ENCODE measurements at places on chromosomes 3 and 15.
A peak's percentile ranks its signal among the peaks of the same experiment; 100 is the strongest.

DNA sequence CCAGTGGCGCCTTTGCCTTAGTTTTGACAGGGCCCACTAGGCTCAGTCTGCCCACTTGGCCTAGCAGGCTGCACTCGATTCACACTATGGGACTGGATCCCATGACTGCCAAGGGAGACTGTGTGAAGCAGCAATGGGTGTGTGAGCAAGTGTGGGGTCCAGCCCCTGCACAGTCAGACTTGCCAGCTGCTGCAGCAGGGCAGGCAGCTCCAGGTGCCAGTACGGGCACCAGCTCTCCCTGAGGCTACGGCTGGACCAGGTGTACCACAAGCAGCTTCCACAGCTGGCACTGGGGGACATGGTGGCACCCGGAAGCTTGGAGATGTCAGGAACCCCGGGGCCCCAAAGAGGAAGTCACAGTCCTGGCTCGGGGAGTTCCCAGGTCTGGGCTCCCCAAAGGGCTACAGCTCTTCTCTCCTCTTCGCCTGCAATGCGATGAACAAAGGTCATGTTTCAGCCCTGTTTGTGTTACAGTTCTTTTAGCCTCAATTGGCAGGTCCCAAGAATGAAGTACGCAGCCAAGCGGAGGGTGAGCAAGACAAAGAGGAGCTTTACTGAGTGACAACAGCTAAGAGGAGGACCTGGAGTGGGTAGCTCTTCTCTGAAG, 67.1 kb downstream of the PIK3CB start:
- DNase-seq = no peak

DNA sequence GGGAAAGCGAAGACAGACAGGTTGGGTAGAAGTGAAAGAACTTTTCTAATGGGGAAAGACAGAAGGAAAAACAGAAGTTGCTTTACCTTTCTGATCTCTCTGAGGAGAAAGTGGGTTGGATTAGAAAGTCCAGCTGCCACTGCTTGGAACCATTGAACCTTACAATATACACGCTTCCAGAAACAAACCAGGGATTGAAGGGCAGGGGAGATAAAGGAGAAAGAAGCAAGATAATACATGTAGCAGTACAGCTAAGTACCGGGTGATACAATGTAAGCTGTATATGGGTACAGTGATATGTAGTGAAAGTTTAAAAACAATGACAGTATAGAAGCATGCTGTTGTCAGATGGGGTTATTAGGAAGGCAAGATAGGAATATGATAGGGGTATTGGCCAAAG, 684.4 kb downstream of the AGBL1 start:
- DNase-seq = no peak

GRCh38 chr3:171781711-171782127, 28.6 kb downstream of the PLD1 start:
- DNase-seq = peak; percentile 56

GRCh38 chr3:158991146-158991705, 189.4 kb downstream of the MFSD1 start:
- no peak for DNase-seq

GRCh38 chr3:31770822-31771326, 210.2 kb downstream of the OSBPL10 start:
- no peak for DNase-seq

DNA sequence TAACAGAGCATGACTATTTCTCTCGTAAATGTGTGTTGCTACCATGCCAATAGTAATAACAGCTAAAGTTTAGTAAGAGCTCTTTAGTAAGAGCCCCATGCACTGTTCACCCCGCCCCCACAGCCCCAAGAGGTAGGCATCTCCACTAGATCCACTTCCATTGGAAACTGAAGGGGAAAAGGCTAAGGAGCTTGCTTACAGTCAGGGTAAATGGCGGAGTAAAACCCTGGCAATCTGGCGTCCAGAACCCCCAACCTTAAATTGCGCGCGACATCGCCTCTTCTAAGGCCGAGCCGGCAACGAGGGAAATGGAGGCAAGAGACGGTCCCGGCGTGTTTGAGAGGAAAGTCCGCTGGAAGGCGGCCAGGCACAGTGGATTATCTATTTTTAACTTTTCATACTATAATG, 654 bp upstream of the C3orf38 start:
- no peak for DNase-seq

DNA sequence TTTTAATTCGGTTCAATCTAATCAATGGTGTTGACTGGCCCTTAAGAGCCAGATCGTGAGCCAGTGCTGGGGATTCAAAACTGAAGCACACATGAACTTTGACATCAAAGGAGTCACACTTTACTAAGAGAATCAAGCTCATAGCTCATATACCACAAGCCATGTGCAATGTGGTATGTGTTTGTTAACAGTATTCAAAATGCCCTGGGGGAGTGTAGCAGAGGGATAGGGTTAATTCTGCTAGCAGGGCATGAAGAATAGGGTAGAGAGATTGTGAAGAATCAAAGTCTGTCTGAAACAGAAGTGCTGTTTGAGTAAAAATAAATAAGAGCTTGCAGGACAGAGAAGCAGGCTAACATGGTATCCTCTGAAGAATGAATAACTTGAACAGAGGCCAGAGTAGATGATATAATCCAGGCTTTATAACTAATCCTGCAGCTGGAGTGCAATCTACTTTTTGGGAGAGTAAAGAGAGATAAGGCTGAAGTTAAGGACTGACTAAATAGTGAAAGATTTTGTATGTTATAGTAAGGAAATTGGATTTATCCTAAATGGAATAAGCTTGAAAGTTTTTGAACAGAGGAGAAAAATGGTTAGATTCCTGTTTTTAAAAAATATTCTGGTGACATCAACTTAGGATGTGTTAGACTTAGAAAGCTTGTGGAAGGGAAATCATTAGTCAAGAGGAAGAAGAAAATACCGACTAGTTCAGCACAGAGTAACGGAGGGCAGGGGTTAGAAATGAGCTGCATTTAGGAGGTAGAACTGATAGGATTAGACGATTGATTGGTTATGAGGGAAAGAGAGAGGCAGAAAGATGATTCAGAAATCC, 292.0 kb downstream of the NFKBIZ start:
- DNase-seq = no peak

GRCh38 chr3:30102356-30102755, 504.0 kb upstream of the TGFBR2 start:
- no peak for DNase-seq

All from hippocampal formation (tissue), 2 donors.